C1 segment of cervical spinal cord (tissue), 14 donors: ENCODE measurements at places on chromosomes 6 and 20.

DNA sequence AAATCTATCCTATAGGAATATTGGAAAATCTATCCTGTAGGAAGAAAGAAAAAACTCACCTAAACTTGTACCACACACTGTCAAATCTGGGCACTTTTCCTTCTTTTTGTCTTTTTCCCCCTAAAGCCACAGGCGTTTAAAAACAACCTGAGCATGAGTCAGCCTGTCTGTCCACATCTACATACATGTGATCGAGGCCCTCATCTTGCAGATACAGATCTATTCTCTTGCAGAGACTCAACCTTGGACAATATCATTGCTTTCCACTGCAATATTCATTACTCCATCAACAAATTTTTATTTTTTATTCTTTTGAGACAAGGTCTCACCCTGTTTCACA, 95.9 kb upstream of the IYD start:
- DNase-seq = no peak

GRCh38 chr6:168242940-168243225, 76.7 kb downstream of the DACT2 start:
- DNase-seq = no peak

DNA sequence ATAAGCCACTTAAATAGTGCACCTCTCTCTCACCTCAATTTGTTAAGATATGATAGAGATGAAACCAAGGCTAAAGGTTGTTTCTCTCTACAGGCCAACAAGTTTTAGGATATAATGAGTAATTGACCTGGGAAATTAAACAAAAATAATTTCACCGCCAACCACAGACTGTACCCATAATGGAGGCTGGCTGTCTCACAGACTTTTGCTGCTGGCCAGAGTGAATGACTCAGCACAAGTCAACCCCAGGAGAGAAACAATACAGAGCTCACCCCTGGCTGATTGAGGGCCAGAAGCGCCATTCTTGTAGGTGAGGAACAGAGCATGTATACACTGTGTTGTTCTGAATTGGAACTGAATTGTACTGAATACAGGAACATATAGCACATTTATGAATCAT, 99.9 kb downstream of the CAP2 start:
- no peak for DNase-seq

DNA sequence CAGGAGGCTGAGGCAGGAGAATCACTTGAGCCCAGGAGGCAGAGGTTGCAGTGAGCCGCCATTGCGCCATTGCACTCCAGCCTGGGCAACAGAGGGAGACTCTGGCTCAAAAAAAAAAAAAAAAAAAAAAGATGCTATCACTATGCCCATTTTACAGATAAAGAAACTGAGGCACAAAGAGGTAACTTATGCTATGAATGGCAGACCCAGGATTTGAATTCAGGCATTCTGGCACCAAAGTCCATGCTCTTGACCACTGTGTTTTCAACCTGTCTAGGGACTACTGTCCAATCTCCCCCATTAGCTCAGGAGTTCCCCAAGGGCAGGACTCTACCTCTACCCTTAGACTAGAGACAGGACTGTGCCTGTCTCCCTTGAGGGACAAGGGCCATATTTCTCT, 9.1 kb upstream of the MDFI start:
- DNase-seq = no peak

GRCh38 chr6:21342501-21342900, 251.1 kb upstream of the SOX4 start:
- DNase-seq = no peak

- no peak for DNase-seq
These were observed 166.5 kb downstream of the TSHZ2 start for GRCh38 chr20:53138454-53139262.
